ENCODE measurements at places on chromosomes 5 and 9.

- peak; percentile 49 for DNase-seq
Observed at GRCh38 chr9:123322273-123323195, 33.5 kb upstream of the CRB2 start.

DNA sequence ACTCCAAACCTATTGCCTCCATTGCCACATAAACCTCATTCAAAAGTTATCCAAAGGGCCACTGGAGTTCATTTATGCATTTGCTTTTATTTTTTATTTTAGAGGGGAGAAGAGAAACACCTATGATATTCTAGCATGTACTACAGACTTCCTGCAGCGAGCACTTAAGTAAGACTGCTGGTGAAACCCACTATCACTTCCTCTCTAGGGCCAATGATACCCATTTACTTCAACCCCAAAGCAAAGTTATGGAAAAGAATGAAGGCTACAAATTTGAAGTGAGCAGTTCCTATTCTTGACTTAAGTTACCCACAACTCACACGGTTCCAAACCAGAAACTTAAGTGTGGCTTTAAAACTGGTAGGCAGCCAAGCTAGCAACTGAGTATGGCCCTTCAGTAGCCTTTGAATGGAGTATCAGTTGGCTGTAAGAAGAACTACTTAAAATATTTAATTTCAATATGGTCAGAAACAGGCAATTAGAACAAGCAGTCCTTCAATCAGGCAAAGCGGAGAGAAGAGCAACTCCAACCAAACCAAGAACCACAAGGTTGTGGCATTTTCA lies 94.1 kb downstream of the GPR21 start:
- no peak for DNase-seq

DNA sequence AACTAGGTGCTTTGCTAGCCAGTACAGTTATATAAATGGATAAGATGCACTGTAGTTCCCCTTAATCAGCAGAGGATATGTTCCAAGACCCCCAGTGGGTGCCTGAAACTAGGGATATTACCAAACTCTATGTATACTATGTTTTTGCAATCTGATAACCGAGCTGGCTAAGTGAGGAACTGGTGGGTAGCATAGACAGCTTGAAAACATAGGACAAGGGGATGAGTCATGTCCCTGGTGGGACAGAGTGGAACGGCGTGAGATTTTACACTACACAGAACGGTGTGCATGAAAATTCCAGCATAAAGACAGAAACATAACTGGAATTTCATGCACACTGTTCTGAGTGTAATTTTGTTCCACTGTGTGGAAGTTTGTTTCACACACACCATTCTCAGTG lies 86.9 kb downstream of the BASP1 start:
- no peak for DNase-seq

GRCh38 chr5:129960831-129961230 lies 56.6 kb downstream of the CHSY3 start:
- DNase-seq = no peak

GRCh38 chr5:69502767-69503488 lies 10.3 kb downstream of the OCLN start:
- DNase-seq = no peak

DNA sequence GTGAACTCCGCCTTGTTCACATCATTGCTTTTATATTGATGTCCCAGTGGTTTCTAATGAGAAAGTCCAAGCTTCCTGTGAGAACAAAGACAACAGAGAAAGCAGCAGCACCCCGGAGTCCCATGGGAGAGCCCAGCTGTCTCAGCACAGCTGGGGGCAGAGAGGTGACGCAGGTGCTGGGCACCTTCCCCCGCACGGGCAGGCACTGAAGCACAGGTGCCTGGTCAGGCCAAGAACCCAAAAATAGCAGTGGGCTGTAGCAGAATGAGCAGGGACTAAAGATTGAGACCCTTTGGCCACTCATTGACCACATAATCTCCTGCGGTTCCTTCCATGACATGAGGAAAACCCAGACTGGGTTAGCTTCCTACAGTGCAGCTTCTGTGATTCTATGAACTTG lies 18.8 kb downstream of the SRD5A1 start:
- DNase-seq = peak; percentile 18

GRCh38 chr9:86902991-86903733 lies 44.1 kb downstream of the GAS1 start:
- DNase-seq = no peak

DNA sequence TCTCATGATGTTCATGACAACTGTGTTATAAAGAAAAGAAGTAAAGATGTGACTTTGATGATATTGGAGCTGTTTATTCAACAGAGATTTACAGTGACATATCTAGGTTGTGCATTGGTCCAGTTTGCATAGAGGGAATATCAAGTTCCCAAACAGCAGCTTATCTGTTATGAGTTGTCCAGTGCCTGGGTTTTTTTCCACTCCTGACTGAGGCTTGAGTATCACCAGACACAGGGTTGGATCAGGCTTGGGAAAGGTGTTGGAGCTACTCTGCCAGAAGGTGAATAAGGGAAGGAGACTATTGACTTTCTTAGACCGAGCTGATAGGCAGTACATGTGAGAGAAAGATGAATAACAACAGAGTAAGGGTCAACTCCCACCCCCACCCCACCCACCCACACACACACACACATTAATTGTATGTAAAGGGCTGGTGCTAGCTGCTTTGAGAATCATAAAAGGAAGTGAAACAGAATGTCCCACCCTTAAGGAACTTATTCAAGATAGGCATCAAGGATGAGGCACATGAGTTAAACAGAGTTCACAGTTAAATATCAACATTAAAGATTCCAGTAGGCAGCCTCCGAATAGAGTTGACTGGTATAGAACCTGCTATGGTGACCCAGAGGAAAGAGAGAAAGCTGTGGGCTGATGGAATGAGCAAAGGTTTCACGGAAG lies 33.0 kb upstream of the RASGRF2 start:
- no peak for DNase-seq

DNA sequence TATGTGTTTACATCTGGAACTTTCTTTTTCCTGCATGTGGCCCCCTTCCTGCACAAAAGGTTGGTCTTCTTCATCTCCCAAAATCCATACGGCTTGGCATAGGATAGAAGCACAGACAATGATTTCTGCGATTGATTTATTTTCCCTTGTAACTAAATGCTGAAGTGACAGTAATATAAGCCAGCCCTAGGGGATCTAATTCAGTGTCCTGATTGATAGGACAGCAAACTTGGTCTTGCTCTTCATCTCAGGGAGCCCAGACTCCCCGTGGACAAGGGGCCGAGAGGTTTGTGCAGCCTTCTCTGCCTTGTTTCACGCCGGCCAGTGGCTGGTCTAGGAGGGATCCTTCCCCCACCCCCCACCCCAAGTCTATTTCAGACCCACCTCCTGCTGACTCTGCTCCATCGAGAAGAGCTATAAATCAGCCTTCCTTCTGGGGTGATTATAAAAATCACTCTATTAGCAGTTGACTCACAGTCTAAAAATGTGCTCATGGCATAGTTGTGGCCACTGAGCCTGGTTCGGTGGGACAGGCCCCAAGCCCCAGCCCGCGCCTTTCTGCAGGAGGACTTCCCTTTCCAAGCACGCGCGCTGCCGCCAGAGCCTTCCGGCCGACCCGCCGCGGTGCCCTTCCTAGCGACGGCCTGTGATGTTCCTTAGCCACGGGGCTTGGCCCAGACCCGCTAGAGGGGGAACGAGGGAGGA lies 89.8 kb upstream of the COL5A1 start:
- no peak for DNase-seq

- DNase-seq = no peak
Observed at GRCh38 chr9:9215050-9215449, 1397.8 kb downstream of the PTPRD start.

GRCh38 chr9:136093346-136093986 lies 1.6 kb downstream of the NACC2 start:
- no peak for DNase-seq

DNA sequence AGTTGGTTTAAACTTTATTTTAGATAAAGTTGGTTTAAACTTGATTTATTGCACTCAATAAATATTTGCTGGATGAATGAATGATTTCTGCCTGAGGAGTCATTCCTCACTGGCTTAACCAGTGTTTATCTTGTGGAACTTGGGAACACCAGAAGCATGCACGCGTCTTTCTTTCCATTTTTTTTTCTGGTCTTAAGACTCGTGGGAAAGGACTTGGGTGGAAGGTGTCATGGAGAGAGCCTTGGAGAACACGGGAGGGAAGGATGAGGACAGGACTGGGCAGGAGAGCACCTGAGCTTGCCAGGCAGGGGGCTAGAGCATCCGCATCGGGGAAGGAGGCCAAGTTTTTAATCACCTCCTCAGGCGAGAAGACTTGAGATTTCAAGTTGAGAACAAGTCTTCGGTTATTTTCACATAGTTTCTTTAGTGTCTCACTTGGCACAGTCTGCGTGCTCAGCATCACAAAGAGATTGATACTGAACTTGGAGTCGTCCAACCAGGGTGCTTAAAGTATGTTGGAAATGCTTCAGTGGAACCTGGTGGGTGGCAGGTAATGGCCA lies 144.2 kb downstream of the PDZD2 start:
- no peak for DNase-seq

- no peak for DNase-seq
Observed at GRCh38 chr9:86262492-86262891, 3.0 kb upstream of the C9orf153 start.

- no peak for DNase-seq
Observed at GRCh38 chr9:128280084-128280622, 4.1 kb downstream of the SWI5 start.

DNA sequence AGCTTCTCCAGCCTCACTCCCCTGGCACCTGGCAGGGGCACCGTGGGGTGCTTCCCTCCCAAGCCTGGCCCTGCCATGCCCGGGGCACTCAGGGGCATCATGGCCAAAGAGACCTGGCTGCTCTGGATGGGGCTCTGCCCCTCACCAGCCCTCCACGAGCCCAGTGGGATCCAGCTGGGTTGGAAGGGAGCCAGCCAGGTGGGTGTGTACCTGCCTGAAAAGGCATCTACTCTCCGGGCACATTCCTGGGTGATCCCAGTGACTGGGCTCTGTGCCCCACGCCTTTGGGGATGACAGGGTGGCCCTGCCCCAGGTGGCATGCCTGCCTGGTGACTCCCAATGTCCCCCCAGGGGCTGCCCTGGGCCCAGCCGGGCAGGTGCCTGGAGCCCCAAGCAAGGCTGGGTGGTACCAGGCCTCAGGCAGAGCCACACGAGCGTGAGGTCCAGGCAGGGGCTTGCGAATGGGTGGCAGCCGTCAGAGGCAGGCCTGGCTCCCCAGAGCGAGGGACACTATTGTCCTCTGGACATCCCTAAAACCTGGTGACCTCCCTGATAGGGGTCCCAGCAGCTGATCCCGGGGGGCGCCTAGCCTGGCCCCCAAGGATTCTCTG lies 777 bp downstream of the GPSM1 start:
- no peak for DNase-seq

GRCh38 chr5:59367791-59368394 lies 525.6 kb downstream of the PDE4D start:
- peak; percentile 66 for DNase-seq

DNA sequence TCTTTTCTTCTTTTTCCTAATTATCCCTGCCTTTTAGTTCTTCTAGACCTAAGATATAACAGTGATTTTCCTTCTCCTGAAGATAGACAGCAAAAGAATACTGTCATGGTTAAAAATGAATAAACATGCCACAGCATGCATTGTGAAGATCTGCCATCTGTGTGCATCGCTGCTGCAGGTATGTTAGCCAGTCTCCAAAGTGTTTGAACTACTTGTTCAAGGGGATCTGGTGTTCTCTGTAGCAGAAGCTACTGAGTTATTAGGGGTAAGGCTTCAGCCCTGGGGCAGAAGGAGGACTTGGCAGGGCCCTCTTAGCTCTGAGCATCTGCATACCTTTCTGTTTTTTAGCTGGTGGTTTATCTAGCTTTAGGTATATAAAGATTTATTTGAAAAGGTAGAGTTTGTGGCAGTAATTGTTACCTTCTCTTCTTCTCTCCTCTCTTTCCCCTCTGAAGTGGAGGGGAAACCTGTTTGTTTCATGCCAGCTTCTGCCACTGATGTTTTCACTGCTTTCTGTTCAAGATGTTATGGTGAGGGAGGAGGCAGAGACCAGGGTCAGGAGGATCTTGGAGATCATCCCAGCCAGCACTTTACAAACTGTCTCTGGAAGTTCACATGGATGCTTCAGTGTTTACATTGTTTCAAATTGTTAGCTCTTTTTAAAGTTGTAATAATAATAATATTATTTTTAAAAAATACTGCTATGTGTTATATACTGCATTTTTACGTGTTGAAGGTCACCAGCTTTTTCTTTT lies 25.2 kb downstream of the GALNT10 start:
- no peak for DNase-seq

DNA sequence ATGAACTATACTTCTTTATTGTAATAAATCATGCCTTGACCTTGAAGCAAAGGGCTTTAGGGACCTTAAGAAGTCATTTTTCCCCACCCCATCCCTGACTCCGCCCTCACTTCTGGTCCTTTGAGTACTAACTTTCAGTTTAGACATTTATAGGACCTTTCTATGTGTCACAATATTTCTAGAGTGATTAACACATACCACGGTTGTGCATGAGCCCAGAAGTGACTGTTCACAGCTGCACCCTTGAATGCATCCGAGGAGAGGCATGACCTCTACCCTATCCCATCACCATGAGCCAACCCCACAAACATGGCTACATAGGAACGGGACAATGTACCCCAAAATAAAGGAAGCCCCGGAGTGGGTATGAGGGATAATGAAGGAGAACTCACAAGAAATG lies 160.3 kb downstream of the HSD17B3 start:
- no peak for DNase-seq

DNA sequence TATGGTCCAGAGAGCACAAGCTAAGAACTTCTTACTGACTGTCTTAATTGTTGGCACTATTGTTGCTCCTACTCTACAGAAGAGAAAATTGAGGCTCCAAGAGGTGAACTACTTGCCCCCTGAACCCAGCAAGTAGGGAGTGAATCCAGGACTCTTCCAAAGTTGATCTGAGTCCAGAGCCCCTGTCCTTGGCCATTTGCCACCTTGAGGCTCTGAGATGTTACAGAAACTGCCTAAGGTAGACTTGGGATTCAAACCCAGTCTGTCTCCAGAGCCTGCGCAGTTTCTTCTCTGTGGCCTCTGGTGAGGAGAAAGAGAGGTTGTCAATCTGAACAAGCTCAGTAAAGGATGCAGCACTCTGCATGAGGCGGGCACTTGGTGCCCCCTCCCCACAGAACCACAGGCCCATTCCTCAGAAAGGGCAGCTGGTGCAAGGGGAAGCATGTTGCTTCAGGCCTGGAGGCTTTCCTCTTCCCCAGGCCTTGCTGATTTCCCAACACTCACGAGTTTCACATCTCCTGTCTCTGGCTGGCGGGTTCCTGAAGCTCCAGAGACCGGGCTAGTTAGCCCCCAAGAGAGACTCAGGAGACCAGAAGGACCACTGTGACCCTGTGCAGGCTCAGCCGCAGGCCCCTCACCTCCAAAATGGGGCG lies 2.9 kb upstream of the LCP2 start:
- DNase-seq = no peak

GRCh38 chr5:175566697-175567096 lies 88.3 kb downstream of the SFXN1 start:
- DNase-seq = no peak

GRCh38 chr5:35668319-35668718 lies 50.7 kb downstream of the SPEF2 start:
- no peak for DNase-seq

- DNase-seq = no peak
Observed at GRCh38 chr5:128245974-128246373, 162.4 kb downstream of the SLC12A2 start.

- no peak for DNase-seq
Observed at GRCh38 chr5:65620021-65620420, 4.1 kb downstream of the TRIM23 start.

Data from transverse colon (tissue), 4 donors.